ENCODE measurements at places on chromosomes 1 and 21. TPM values are rescaled to one million over a fixed set of nuclear protein-coding genes. Genes with fewer than 3 reads are reported as not detected.

- DNase-seq: no peak
Measured at GRCh38 chr1:80594013-80594412, 1206.7 kb upstream of the ADGRL2 start.

DNA sequence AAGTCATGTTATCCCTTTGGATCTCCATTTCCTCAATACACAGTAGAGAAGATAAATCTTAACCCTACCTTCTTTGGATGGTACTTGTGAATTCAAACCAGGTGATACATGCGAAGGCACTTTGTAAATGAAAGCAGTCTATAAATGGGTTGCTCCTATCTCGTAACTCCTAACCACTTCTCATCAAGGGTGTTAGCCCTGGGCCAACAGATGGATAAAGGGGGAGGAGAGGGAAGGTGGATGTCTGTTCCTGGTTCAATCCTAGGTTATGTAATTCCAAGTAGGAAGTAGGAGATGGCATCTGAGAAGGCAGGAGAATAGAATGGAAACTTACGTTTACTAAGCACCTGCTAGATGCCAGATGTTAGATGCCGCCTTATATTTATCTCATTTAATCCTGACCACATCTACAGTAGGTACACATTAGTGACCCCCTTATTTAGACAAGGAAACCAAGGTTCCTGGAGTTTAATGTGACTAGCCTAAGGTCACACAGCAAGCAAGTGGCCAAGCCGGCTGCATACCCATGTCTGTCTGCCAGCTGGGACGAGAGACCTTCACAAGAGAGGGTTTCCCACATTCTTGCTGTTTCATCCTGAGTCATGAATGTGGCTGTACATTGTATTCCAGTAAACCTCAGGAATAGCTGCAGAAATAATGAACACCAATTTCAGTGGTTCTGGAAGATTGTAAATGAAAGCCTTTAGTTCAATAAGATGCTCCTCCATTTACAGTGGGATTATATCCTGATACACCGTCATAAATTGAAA, 47.7 kb downstream of the ELAVL4 start:
- no peak for DNase-seq

DNA sequence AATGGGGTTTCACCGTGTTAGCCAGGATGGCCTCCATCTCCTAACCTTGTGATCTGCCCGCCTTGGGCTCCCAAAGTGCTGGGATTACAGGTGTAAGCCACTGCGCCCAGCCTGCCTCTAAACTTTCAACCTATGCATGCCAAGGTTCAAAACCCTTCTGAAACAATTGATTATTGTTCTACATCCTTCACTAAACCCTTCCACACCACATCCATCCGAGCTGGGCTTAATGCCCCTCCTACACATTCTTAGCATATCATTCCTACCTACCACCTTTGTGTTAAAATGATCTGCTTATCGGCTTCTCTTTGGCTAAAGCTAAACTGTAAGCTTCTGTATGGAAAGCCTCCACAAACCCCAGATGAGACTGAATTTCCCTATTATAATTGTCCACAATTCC, 40.8 kb upstream of the DOCK7 start:
- no peak for DNase-seq

- DNase-seq: no peak
Measured at GRCh38 chr1:44290250-44291094, 64.6 kb downstream of the ERI3 start.

The GNG12 gene
- 229 TPM for total RNA-seq

The TCHHL1 gene
- total RNA-seq: not detected
